ENCODE measurements at places on chromosomes 16 and 17.

DNA sequence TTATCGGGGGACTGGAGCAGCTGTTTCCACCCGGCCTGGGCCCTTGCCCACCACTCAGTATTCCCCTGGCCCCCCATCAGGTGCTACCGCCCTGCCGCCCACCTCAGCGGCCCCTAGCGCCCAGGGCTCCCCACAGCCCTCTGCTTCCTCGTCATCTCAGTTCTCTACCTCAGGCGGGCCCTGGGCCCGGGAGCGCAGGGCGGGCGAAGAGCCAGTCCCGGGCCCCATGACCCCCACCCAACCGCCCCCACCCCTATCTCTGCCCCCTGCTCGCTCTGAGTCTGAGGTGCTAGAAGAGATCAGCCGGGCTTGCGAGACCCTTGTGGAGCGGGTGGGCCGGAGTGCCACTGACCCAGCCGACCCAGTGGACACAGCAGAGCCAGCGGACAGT, 6.1 kb upstream of the TMEM88 start:
- peak; percentile 55 for DNase-seq

DNA sequence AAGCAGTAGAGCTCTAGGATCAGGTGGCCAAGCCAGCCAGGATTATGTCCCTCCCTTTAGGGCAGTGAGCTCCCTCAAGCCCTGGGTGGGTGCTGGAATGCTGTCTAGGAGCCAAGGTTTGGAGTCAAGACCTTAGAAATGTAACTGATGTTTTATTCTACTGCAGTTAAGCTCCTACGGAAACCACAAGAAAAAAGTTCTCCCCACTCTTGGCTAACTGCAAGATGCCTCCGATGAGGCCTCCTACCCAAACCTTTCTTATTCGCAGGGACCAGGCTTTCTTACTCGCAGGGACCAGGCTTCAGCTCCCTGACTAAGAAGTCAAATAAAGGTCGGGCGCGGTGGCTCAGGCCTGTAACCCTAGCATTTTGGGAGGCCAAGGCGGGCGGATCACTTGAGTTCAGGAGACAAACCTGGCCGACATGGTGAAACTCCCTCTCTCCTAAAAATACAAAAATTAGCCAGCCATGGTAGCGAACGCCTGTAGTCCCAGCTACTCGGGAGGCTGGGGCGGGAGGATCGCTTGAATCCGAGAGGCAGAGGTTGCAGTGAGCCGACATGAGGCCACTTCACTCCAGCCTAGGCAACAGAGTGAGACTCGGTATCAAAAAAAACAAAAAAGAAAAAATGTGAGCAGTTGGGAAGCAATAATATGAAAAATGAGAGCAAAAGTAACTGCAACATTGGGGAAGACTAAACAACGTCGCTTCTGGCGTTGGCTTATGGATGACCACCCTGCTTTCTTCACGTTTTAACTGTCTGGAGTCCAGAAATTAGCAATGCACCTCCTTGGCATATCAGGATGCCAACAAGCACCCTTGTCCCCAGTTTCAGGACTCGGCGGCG, 31.7 kb upstream of the ARL4D start:
- no peak for DNase-seq

- DNase-seq: no peak
Observed at GRCh38 chr16:72197545-72197944, 25.6 kb upstream of the PMFBP1 start.

- no peak for DNase-seq
Observed at GRCh38 chr16:68332411-68333121, 21.7 kb downstream of the PRMT7 start.

- DNase-seq: no peak
Observed at GRCh38 chr17:42406615-42407288, 16.3 kb downstream of the CAVIN1 start.

GRCh38 chr16:67922221-67922620, 9.4 kb downstream of the CTRL start:
- DNase-seq: no peak

GRCh38 chr17:20116683-20117309, 107.6 kb downstream of the SPECC1 start:
- DNase-seq: no peak
